Left colon (tissue), 2 donors: ENCODE measurements at places on chromosomes 1 and 21.
A peak's percentile ranks its signal among the peaks of the same experiment; 100 is the strongest.

DNA sequence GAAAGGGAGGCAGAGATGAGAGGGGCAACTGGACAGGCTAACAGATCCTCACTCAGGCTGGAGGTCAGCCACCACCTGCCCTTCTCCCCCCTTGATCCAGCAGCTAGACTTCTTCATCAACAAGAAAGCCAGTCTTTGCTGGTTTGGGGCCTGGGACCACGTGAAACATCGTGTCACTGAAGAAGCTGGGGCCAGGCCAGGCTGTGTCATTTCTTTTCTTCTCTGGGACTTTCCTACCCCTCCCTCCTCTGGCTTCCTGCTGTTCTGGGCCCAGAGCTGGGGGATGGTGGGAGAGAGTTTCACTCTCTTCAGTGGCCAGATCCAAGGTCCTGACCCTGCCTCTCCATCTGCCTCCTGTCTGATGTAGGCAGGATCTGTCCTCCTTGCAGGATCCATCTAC is 18.1 kb upstream of the SLC26A9 start:
- DNase-seq = no peak

DNA sequence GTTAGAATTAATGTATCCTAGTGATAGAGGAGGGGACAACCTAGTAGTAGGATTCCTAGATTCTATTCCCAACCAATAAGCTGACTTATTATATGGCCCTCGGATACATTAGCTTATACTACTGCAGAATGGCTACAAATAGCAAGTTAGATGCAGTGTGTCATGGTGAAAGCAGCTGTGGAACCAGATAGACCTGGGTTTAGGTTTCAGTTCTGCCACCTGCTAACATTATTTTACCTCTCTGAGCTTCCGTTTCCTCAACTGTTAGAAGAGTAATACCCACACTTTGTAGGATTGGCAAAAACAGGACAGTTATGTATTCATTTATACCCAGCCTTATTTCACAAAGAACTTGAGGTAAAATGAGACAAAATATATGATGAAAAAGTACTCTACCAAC is 21.6 kb upstream of the MAGOH start:
- DNase-seq = no peak

- DNase-seq = no peak
These were observed 871.0 kb upstream of the ADAMTS5 start for GRCh38 chr21:27837936-27838335.

DNA sequence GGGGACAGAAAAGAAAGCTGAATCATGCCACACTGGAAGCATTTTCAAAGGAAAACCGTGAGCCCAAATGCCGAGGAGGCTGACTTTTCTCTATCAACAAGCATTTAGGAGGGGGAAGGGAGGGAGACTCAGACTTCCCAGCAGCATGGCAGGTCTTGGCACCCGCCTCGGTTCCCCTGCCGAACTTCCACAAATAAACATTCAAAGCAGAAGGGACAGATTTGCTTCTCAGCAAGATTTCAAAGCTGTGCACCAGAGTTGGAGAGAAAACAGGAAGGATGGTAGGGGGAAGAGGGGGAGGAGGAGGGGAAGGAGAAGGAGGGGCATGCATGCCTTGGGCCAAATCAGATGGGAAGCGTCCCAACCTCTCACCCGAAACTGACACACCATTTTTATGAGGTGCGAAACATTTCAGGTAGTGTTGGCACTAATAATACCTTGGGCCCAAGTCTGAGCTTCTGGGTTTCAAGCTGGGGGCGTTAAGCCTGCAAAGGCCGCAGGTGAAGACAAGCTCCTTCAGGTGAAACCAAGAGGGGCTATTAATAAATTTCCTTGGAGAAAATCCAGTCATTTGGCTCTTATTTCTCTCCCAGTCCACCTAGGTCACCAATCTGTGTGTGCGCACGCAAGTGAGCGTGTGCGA is 26.4 kb downstream of the ABCA4 start:
- peak; percentile 31 for DNase-seq

GRCh38 chr1:82141390-82141789 is 340.7 kb downstream of the ADGRL2 start:
- DNase-seq = no peak

GRCh38 chr1:226109829-226110248 is 47.3 kb downstream of the H3-3A start:
- peak; percentile 91 for DNase-seq

- DNase-seq = peak; percentile 66
These were observed 10.4 kb downstream of the DCAF8 start for GRCh38 chr1:160251687-160252526.

DNA sequence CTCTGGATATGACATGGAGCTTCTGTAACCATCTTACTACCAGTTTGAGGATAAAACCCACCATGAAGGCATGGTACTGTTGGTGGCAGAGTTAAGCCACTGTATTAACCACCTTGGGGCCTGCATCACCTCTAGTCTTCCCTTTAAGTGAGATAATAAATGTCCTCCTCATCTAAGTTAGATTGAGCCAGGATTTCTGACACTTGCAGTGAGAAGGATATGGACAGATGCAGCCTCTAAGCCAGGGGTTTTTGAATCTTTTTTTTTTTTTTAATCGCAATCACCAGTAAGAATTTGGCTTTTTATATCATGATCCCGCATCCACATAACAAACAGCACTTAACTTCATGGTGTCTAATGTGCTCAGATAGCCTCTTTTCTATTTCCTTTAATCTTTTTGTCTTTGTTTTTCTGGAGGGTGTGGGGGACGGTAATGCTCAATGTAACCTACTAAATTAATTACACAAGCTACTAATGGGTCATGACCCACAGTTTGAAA is 42.2 kb downstream of the ATP1A1 start:
- no peak for DNase-seq

DNA sequence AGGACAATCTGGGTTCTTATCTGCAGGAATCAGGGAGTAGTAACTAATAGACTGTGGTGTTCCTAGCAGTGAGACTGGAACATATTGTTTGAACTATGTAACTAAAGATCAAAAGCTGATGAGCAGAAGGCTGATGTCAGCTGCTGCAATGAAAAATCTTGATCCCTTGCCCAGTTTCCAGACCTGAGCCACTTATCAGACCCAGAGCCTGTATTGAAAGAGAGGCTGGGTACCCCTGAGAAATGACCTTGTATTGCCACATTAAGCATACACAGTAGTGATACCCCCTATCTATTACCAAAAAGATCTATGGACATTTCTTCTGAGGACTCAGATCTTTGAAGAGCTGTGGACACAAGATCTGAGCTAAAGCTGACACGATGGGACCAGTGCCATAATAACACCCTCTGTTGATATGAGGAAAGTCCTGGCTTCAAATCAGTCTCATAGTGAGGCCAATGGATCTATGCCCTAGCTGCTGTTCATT is 178.0 kb upstream of the GALNT2 start:
- DNase-seq = no peak

- no peak for DNase-seq
These were observed 43.7 kb downstream of the ST7L start for GRCh38 chr1:112575154-112575804.

GRCh38 chr1:240092301-240093119 is 827 bp downstream of the FMN2 start:
- DNase-seq = peak; percentile 23

DNA sequence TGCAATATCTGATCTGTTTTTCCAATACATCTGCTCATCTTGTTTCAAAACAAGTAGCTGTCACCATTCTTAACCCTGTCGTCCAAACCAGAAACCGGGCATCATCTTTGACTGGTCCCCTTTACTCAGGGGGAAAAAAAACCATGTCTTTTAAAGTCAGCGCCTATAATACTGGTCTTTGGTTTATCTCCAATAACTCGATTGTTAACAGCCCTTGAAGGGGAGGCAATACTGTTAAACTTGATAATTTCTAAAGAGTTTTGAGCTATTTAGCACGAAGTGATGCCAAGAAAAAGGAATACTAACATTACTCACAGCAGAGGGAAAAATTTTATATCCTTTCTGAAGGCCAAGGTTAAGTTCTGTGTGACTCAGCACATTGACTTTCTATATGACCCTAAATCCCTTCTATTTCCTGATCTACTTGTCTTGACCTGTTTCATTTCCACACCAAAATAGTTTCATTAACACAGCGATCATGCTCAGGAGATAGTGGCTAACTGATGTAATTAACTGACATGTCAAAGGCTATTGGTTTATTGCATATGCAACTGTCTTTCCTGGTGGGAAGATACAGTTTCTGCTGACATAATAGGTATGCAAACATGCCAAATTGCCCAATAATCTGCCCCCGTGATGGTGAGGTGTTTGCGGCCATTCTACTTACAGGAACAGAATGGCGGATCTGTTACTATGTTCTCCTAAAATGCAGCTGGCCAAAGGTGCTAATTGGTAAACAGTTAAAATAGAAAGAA is 59.1 kb downstream of the NFIA start:
- no peak for DNase-seq

- DNase-seq = no peak
These were observed 47.5 kb downstream of the SYDE2 start for GRCh38 chr1:85153149-85153891.

DNA sequence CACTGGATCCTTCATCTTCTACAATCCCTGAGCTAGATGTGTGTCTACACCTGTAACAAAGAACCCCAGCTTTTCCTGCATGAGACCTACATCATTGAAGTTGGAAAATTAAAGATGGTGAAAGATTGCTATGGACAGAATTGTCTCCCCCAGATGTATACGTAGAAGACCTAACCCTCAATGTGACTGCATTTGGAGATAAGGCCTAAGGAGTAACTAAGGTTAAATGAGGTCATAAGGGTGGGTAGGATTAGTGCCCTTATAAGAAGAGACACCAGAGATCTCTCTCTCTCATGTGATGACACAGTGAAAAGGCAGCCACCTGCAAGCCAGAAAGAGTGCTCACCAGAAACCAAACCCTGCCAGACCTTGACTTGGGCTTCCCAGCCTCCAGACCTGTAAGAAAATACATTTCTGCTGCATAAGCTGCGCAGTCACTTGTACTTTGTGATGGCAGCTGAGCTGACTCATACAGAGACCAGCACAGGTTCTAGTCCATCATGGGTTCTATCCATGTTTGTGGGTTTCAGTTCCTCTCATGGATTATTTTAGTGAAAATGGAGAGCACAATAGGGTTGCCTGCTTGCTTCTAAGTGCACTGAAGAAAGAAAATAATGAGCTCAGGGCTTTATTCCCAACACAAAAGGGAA is 180.8 kb downstream of the TPR start:
- no peak for DNase-seq

- DNase-seq = no peak
These were observed 943 bp downstream of the ERRFI1 start for GRCh38 chr1:8025061-8025670.

GRCh38 chr1:16608838-16609560 is 4.4 kb downstream of the NBPF1 start:
- no peak for DNase-seq

DNA sequence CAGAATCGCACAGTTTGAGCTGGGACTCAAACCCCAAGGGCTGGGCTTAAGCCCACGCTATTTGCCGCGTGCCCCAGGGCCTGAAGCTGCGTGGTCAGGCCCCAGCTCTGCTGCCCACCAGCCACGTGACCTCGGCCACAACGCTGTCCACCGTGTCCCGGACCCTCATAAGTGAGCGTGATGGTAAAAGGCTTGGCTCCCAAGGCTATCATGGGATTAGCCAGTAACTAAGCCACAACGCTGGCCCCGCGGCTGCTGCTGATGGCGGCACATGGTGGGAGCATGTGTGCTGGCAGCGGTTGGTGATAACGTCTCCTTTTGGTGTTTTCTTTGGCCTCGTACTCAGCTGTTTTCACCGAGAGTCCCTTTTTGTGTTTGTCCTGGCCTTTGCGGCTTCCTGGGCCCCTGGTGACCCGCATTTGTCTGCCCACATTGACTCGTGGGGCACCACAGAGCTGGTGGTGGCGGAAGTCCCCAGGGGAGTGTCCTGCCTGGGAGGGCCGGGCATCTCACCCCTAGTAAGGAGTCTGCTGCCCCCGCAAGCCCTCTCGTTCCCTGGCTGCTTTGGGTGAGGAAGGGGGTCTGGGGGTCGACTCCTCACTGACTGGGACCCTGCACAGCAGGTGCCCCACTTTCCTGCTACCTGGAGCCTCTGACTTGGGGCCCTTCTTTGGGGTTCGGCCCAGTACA is 29.3 kb downstream of the PRKCZ start:
- DNase-seq = no peak

- DNase-seq = no peak
These were observed 348.9 kb downstream of the KCNT2 start for GRCh38 chr1:196259316-196259715.

DNA sequence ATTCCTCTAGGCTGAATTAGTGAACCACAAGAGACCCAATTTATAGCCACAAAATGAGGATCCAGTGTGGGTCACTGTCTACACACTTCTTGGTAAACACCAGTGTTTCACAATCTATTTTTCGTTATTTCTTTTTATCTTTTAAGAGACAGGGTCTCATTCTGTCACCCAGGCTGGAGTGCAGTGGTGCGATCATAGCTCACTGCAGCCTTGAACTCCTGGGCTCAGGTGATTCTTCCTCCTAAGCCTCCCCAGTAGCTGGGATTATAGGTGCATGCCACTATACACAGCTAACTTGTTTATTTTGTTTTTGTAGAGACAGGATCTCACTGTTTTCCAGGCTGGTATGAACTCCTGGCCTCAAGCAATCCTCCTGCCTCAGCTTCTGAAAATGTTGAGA is 29.3 kb upstream of the SLC45A3 start:
- DNase-seq = no peak

- no peak for DNase-seq
These were observed 10.1 kb downstream of the NEK7 start for GRCh38 chr1:198166900-198167299.

GRCh38 chr1:10415211-10415930 is 14.9 kb upstream of the CENPS start:
- no peak for DNase-seq

GRCh38 chr1:51222136-51222787 is 13.8 kb upstream of the RNF11 start:
- DNase-seq = no peak

DNA sequence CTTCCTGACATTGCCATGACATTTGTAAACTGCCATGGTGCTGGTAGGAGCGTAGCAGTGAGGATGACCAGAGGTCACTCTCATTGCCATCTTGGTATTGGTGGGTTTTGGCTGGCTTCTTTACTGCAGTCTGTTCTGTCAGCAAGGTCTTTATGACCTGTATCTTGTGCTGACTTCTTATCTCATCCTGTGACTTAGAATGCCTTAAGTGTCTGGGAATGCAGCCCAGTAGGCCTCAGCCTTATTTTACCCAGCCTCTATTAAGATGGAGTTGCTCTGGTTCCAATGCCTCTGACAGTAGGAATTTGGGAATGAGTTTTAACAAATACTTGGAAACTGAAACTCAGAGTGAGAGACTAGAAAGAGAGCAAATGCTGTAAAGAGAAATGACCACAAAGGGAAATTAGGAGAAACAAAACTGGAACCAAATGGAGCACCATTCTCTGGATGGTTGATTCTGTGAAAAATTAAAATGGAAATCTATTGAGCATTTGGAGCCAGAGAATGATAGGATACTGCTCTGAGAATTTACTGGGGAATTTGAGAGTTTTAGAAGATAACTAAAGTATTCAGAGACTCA is 50.1 kb upstream of the RHOU start:
- no peak for DNase-seq

DNA sequence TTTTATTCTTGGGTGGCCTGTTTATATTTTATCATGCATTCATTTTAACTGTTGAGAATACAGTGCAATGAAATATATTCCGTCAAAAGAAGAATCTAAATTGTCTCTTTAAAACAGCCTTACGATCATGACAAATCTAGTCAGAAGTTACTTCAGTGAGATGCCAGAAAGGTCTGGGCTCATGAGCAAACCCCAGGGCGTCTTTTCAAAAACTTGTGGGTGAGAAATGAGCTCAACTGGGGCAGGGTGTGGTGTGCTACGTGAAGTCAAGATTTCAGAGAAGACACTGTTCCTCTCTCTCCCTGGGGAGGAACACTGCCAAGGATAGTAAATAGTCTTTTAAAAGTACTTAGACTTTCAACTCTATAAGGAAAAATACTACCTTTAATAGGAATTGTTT is 13.4 kb upstream of the UAP1 start:
- DNase-seq = no peak

- no peak for DNase-seq
These were observed 195.8 kb upstream of the PKN2 start for GRCh38 chr1:88488237-88488636.
